ENCODE measurements at places on chromosomes 5 and 9.
A peak's percentile ranks its signal among the peaks of the same experiment; 100 is the strongest.

GRCh38 chr5:16540421-16540820, 74.8 kb upstream of the ZNF622 start:
- DNase-seq: peak; percentile 79

DNA sequence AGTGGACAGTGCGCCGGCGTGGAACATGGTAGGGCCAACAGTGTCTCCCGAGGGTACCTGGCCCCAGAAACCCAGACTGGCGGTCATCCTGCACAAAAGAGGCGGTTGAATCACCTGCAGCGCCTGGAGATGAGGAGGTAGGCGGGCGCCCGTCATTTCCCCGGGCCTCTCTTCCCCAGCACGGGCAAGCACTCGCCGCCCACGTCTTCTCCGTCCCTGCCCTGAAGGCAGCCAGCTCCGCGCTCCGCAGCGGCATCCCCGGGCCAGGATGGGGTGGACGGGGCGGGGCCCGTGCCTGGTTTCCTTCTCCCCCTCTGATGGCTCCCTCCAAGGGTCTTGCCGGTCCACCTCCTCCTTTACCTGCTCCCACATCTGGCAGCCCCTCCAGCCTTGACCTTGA, 27.1 kb upstream of the N4BP3 start:
- DNase-seq: no peak

DNA sequence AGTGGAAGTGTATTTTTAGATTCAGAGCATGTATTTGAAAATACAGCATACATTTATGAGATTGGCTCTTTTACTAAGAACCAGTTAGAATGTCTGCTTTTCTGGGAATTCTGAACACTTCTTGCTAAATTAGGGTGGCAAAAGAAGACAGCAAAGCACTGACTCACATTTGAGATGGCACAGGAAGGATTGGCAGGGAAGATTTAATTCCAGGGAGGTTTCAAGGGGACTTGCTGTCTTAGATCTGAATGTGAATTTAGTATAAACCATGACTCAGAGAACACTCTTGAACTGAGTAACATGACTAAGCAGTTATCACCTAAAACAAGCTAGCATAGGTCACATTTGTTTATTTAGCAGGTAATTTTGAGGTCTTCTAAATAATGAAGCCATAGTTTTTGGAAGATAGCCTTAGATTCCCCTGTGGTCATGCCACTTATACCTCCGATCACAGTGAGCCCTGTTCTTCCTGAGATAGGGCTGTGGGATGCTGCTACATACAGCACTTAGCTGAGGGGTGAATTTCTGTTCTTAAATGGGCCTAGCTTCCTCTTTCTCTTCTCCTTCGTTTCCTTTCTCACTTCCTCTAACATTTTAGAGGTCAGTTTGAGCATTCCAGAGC, 173.8 kb downstream of the PCSK1 start:
- DNase-seq: peak; percentile 74

DNA sequence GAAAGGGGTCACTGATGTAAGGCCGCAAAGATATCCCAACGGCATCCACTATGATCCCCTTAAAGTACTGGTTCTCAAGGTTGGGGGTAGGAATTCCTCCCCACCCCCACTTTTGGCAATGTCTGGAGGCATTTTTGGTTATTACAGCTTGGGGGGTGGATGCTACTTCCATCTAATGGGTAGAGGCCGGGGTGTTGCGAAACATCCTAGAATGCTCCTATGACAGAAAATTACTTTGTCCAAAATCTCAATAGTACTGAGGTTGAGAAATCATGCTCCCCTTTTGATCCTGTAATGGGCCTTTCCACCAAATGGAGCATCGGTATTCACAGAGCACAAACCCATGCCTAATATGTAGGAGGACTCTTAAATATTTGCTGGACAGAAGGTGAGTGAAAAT, 20.8 kb upstream of the TCERG1 start:
- DNase-seq: no peak

GRCh38 chr5:115265220-115265619, 2.5 kb upstream of the PGGT1B start:
- no peak for DNase-seq

DNA sequence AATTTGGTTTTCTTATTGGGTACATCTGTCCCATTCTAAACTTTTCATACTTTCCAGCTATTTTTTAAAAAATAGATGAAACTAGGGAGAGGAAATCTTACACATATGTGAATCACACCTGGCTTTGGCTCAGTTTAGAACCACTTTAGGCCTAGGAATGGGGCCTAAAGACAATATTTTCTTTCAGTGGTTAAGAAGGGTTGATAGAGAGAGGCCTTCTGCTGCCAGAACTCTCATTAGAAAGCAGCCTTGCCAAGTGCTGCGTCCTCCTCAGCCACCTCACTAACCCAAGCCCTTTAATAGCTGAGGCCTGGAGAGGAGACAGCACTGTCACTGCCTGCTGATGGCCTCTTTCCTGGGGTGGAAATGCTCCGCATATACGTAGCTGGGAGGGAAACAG, 167.5 kb downstream of the SAXO1 start:
- peak; percentile 7 for DNase-seq

DNA sequence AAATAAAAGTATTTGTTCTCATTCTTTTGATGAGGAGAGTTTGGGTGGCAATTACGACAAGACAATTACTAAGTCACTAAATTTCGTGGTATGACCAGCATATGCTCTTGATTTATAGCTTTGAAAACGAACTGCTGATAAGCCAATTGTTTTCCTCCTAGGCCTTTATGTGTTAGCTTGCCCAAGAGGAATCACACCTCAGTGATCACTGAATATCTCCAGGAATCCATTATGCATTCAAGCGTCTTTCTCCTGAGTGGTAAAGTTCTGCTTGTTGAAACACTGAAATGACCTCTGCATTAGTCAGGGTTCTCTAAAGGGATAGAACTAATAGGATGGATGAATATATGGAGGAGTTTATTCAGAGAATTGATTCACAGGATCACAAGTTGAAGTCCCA, 677.7 kb upstream of the MEF2C start:
- DNase-seq: no peak

- peak; percentile 82 for DNase-seq
These were observed 66.7 kb downstream of the ZNF462 start for GRCh38 chr9:106929471-106930177.

DNA sequence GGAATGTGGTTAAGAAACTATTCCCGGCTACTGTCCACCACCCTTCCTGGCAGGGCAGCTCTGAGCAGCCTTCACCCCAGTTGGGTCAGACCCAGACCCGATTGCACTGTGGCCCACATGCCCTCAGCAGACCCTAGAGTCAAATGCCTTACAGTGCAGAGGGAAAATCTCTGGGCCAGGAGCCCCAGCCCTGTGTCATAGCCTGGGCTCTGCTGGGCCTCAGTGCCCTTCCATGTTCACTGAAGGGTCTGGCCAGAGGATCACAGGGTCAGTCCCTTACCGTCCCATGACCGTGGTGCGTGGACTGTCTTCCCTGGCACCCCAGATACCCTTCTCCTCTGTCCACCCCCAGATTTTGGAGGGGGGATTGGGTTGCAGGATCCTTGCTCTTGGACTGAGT, 73.5 kb upstream of the COL5A1 start:
- DNase-seq: no peak

DNA sequence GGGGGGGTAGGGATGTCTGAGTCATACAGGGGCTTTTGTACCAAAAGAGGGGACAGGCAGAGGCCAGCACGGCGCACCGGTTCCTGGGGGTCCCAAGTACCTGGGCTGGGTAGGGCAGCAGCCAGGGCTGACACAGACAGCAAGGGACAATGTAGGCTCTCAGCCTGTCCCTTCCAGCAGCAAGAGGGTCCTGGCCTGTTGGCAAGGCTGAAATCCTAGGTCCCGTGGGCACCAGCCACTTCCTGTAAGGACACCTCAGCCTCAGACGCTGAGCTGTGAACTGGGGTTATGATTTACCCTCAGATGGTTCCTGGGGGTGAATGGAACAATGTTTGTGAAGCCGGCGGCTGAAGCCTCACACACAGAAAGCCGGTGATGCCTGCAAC, 41.3 kb downstream of the NACC2 start:
- no peak for DNase-seq

DNA sequence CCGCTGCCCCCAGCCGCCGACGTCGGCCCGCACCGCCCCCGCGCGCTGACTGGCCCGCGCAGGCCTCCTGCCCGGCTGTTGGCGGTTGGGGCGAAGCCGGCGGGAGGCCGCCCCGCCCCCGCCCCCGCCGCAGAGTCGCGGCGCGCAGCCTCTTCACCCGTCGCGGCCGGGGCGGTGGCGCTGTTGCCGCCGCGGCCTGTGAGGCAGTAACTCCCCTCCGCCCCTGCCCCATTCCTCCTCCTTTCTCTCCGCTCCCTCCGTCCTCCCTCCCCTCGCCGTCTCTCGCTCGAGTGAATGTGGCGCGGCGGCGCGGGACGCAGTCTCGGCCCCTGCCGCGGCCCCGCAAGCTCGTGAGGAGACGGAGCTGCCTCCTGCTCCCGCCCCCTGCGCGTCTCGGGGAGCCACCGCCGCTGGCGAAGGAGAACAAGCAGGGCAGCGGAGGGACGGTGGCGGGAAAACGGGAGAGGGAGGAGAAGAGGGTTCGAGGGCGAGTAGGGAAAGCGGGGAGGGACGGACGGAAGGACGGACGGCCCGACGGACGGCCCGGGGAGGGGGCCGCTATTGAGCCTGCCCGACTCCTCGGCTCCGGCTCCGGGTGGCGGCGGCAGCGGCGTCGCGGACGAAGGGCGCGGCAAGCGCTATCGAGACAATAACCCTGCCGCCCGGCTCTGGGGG, 637 bp upstream of the ERBIN start:
- DNase-seq: peak; percentile 85

GRCh38 chr9:78212868-78213267, 23.0 kb upstream of the CEP78 start:
- no peak for DNase-seq

DNA sequence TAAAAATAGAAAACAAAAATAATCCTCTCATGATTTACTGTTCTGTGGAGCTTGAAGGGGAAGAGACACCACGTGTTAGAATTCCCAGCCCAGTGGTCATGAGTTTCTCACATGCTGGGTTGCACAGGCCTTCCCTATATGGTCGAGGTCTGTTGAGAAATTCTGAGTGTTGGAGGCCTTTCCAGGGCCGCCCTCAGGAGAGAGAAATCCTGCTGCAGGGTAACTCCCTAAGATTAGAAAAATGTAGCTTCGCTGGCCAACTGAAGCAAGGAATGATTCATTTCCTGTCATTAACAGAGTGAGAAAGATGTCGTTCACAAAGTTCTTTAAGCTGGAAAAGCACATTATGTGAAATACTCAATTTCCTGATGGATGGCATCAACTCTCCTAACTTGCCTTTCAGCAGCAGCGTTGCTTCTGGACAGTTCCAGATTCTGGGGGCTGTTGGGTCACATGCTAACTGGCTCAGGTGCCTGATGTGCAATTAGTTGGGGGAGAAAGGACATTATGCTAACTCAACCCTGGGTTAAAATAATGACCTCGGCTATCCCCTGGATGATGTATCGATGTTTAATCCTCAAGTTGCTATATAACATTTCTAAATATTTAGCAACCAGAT, 104.8 kb upstream of the CD180 start:
- DNase-seq: peak; percentile 82

GRCh38 chr9:19286634-19287188, 56.2 kb downstream of the DENND4C start:
- peak; percentile 16 for DNase-seq

DNA sequence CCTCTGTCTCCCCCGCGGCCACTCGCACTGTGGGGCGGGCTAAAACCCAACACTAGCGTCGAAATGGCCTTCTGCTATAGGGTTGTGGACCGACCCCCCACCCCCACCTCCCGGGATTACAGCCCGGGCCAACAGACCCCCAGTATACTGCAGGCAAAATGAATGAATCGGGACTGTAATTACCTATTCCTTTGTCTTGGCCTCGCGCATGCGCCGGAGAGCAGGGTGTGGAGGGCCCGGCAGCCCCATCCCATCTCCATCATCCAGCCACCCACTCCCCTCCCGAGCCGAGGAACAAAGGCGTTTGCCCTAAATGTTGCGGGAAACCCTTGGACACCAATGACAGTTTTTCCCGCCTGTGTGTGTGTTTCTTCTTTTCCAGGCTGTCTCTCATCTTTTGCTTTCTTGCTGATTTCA, 1.6 kb downstream of the BASP1 start:
- no peak for DNase-seq

DNA sequence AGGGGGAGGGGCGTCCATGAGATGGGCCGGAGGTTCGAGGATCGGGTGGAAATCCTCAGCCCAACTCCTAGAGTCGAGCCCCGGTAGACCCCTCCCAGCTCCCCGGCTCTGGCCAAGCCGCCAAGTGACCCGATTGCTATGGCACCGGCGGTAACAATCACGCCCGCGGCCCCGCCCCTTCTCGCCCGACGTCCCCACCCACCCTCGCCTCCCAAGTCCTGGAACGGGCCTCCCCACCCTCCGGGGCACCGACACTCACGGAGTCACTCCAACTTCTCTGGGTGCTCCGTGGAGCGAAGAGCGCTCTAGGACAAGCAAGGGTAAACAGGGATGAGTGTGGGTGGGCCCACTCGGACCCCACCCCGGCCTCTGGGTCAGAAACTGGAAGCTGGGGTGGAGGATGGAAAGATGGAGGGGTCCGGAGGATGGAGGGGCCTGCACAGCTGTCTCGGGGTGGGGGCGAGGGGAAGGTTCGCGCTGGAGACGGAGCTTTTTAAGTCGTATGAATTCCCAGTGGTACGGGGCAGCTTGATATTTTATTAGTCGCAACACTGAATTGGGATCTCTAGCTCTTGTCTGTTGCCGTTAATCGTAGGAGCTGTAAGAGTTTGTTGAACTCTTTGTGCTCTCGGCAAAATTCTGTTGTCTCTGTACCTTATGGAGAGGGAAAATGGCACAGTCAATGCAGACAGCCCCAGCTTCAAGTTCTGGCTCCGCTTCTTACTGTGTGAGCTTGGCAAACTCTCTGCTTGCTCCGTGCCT, at the start of gene SPACA9:
Gene SPACA9, plus strand, starts transcription at position 204 of the 762 bp plus-strand sequence. CDS start 5,050 bp downstream, outside the sequence.
- DNase-seq: peak; percentile 11

- no peak for DNase-seq
These were observed 110.4 kb upstream of the EPB41L4A start for GRCh38 chr5:112529525-112529924.

DNA sequence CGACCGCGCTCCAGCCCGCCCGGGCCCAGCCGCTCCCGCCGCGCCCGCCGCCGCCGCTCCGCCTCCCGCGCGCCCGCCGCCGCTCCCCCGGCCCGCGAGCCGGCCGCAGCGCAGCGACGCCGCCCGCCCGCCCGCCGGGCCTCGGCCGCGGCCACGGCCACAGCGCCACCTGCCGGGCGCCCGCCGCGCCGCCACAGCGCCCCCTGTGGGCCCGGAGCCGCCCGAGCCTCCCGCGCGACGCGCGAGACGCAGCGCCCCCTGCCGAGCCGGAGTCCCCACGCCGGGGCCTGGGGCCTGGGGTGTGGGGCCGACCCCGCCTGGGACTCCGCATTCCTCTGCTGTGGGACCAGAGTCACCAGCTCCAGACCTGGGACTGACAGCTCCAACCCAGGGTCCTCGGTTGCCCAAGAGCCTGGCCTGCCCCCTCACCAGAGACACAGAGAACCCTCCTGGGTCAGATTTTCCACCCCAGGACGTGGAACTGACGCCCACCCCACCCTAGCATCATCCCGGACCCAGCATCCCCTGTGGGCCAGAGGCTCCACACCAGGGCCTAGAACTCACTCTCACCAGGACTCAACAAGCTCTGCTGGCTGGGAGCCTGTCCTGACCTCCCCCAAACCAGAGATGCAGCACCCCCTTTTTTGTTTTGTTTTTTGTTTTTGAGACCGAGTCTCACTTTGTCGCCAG, at the start of gene RAPGEF1:
Gene RAPGEF1, minus strand, starts transcription at position 118 of the 690 bp plus-strand sequence. CDS start 246 bp downstream, outside the sequence.
- DNase-seq: no peak

- DNase-seq: no peak
These were observed 245.3 kb downstream of the NFIB start for GRCh38 chr9:14068690-14069089.
